ENCODE measurements at places on chromosomes 7 and 10.

DNA sequence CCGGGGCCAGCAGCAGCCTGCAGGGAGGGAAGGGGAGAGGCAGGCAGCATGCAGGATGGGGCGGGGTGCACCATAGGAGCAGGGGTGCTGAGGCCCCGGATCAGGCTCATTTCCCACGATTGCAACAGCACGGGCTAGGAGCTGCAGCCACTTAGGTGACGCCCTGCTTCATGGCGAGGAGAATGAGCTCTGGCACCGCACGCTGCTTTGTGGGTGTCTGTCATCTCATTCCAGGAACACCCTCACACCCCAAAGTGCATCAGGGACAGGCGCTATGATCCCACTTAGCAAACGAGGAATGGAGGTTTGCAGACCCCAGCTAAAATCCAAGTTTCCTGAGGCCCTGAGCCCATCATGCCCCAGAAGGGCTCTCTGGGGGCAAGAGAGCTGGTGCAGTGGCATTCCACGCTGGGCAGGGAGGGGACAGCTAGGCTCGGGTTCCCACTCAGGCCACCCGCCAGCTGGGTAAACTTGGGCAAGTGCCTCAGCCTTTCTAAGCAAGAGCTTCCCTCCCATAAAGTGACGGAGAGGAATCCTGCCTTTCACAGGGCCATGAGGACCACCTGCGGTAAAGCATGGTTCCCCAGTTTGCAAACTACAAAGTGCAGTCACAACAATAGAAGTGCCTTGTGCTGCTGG lies 9.3 kb downstream of the KCNH2 start:
- DNase-seq = peak; percentile 82

DNA sequence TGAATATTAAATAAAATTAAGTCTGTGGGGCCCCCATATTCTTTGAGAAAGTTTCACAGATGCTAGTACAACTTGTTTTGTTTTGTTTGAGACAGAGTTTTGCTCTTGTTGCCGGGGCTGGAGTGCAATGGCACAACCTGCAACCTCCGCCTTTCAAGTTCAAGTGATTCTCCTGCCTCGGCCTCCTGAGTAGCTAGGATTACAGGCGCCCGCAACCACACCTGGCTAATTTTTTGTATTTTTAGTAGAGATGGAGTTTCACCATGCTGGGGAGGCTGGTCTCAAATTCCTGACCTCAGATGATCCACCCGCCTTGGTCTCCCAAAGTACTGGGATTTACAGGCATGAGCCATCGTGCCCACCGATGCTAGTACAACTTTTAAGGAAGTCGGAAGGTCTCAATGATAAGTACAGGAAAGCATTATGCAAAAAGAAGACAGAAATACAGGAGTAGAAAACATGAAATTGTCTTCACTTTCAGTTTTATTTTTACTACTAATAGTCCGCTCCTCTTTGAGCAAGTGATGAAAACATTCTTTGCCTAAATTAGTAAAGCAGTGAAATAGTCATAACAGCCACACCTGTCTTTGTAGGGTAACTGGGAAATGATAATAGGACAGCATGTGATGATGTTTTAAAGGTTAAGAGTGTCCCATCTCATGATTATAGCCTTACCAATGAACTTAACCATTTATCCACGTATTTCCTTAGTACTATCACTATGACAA lies 147.5 kb downstream of the SEMA3D start:
- no peak for DNase-seq

GRCh38 chr7:151304856-151305255 lies 36.8 kb upstream of the NUB1 start:
- peak; percentile 19 for DNase-seq

GRCh38 chr7:87060288-87060537 lies 759 bp upstream of the ELAPOR2 start:
- DNase-seq = no peak

DNA sequence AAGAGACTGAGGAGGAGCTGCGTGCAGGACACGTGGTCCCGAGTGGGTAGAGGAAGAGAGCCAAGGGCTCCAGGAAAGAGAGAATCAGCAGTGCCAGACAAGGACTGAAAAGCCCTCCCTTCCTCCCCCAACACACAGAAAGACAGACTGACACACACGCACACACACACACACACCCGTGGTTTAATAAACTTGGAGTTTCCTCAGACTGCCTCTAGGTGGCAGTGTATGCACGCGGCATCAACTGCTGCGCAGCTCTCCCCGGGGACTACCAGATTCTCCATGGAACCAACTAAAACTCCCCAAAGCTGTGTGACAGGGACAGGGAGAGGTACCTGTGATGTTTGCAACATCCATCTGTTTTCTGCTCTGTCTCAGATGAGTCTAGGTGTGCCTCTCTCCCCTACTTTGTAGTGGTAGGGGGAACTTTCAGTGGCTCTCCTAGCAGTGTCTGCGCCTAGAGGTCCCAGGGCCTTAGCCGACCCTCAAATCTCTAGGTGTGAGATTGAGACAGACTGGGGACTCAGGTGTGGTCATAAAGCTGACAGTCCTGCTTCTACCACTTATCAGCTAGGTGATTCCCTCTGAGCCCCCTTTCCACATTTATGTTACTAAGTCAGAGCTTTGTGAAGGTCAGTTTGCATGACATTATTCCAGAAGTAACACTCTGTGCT lies 9.3 kb upstream of the TSPAN14 start:
- peak; percentile 71 for DNase-seq

- no peak for DNase-seq
Measured at GRCh38 chr7:138278601-138279000, 181.5 kb upstream of the TRIM24 start.

DNA sequence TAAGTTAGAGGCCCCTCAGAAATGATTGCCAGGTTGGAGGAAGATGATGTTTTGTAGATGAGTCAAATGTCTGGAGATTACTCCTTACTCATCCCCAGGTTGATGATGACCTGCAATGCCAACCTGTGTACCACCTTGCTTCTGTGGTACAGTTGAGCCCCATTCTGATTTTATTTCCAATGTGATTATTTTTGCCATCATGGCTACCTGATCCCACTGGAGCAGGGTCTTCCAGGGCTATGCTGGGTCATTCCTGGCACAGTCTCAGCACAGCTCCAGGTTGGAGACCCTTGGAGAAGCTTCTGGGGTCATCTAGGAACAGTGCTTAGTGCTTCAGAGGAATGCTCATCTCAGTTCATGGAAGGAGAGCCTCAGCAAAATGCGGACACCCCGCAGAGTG lies 34.3 kb downstream of the LRRC18 start:
- DNase-seq = no peak

GRCh38 chr10:84540617-84541288 lies 212.4 kb downstream of the CCSER2 start:
- peak; percentile 71 for DNase-seq

DNA sequence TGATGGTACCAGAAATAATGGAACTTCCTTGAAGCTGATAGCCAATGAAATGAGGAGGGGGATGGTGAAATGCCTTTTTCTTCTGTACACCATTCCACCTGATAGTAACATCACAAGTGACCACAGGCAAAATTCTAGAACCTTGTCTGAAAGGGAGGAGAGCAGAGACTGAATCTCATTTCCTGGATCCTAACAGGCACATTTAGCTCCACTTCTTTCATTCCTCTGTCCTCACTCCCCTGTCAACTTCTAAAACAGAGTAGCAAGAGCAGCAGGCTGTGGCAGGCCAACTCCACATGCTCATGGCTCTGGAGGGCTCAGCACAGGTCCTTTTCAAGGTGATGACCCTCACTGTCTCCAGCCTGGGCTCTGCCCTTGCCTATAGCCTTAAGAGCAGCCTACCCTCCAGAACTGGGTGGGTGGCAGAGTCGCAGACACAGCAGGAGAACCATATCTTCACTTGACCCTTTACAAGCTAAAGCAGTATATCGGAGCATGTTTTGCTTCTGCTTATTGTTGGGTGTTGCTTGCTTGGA lies at the start of gene LRRC18:
LRRC18 (minus strand) TSS at position 51 of the 536 bp plus-strand sequence. CDS start 25,685 bp downstream, outside the sequence.
- no peak for DNase-seq

GRCh38 chr10:77282163-77282562 lies 355.4 kb downstream of the KCNMA1 start:
- no peak for DNase-seq

GRCh38 chr10:62826273-62826672 lies 10.1 kb upstream of the EGR2 start:
- DNase-seq = no peak

- DNase-seq = no peak
Measured at GRCh38 chr10:13969792-13970140, 361.0 kb downstream of the FRMD4A start.

GRCh38 chr7:42233171-42233570 lies 3.8 kb downstream of the GLI3 start:
- DNase-seq = peak; percentile 35

- DNase-seq = no peak
Measured at GRCh38 chr10:129494740-129495139, 27.7 kb downstream of the MGMT start.

DNA sequence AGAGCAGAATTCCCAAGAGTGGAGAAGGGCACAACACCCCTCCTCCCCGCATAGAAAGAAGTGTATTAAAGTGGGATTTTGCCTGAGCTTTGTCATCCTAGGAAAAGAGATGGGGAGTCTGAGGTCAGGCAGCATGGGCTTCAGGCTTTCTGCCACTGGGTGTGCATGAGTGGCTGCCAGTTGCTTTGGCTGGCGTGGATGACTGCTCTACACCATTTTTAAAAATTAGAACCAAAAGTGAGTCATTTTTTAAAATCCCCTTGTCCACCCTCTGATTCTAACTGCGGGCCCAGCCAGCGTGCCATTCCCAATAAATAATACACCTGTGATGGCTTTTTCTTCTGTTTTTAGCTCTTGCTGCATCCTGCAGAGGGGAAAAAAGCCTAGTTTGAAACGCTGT lies 13.4 kb downstream of the SLC29A3 start:
- DNase-seq = no peak

- DNase-seq = no peak
Measured at GRCh38 chr7:129045682-129046081, 9.2 kb downstream of the TNPO3 start.

DNA sequence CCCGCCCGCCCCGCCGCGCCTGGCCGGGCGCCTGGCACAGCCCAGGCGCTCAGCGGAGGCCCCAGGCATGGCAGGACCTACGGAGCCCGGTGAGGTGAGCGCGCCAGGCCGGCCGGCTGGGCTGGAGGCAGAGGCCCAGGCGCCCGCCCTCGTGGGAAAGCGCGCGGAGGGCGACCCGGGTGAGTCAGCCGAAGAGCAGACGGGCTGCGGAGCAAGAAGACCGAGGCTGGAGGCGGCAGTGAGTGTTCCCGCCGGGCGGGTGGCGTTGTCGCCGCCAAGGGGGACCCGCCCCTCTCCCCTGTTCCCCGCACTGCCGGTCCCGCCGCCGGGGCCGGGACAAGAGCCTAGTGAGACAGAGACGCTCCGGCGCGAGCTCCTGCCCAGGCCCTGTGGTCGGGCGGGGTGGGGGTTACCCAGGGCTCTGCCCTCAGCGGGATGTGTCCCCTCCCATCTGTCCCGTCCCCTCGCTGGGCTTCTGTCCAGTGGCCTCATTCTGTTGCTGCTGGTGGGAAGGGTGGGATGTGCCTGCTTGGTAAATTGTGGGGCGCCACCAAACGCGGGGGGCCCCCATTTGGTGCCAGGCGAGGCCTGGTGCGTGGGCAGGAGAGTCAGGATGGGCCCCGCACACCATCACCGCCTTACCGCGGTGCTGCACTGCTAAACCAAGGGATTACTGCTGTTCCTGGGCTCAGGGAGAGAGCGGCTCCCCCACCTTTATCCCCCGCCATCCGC lies 17.0 kb upstream of the NODAL start:
- peak; percentile 66 for DNase-seq

- DNase-seq = no peak
Measured at GRCh38 chr7:159197066-159197975, 52.7 kb upstream of the VIPR2 start.

GRCh38 chr10:23367896-23368595 lies 23.4 kb upstream of the C10orf67 start:
- no peak for DNase-seq

DNA sequence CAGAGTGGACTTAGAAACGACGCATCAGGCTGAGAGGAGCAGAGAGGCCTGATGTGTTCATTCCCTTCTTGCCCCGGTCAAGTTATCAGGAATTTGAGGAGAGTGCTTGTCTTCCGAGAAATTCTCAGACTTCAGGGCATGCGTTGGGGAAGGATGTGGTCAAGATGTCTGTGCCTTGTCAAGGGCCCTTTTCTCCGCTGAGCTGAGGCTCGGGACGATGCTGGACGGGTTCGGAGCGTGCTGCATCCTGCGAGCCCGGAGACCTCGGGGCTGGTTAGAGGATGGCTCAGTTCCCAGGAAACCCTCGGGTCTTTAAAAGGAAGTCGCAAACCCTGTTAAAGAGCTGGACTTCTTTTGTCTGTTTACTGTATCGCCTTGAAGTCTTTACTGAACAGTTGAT lies 325.4 kb downstream of the ADARB2 start:
- DNase-seq = no peak

GRCh38 chr7:26993816-26994810 lies 101.7 kb downstream of the HOXA1 start:
- peak; percentile 18 for DNase-seq

GRCh38 chr10:123717336-123717735 lies 51.2 kb downstream of the GPR26 start:
- no peak for DNase-seq

DNA sequence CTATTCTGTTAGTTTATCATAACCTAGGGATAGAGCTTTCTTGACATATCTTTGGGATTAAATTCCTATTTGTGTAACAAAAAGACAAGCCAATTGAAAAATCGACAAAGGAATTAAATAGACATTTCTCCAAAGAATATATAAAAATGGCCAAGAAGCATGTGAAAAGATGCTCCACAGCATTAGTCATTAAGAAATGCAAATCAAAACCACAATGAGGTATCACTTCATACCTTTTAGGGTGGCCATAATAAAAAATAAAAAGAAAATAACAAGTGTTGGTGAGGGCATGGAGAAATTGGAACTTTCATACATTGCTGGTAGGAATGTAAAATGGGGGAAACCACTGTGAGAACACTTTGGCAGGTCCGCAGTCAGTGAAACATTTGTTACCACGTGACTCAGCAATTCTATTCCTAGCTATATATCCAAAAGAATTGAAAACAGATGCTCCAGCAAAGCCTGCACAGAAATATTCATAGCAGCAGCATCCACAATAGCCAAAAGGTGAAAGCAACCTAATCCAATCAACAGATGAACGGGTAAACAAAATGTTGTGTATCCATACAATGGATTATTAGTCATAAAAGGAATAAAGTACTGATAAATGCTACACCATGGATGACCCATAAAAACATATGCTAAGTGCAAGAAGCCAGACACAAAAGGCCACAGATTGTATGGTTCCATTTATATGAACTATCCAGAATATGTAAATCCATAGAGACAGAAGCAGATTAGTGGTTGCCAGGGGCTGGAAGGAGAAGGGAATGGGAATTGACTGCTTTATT lies 20.5 kb downstream of the SPAG6 start:
- no peak for DNase-seq

GRCh38 chr10:70910486-70911341 lies 22.3 kb upstream of the PCBD1 start:
- DNase-seq = no peak

DNA sequence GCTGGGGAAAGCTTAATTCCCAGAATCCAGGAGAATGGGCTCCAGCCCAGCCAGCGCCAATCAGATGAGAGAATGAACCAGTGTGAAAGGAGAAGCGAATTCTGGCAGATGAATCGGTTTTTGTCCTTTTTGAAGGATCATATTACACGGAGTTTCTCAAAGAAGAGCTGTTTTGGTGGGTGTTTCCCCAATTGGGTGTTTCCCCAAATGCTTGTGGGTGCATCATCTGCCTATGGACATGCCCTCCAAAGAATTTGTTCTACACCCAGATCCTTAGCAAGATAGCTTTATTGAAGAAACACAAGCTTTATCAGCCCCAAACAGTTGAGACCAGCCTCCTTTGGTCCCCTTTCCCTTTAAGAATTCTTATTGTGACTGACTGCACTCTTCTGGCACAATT lies 186.5 kb upstream of the GPR26 start:
- no peak for DNase-seq
